ENCODE measurements at places on chromosomes 12 and 14. TPM values are rescaled to one million over a fixed set of nuclear protein-coding genes. Genes with fewer than 3 reads are reported as not detected.

The NEUROD4 gene
- total RNA-seq = not detected

The HPD gene
- not detected for total RNA-seq

The MON2 gene
- 59.2 TPM for total RNA-seq

The PEBP1 gene
- 155 TPM for total RNA-seq

The RERG gene
- 0.64 TPM for total RNA-seq

The TMEM229B gene
- total RNA-seq = 0.64 TPM

The CELA1 gene
- not detected for total RNA-seq

The AP1G2 gene
- 20.0 TPM for total RNA-seq

The PLEK2 gene
- 4.5 TPM for total RNA-seq

The ADAM21 gene
- 0.43 TPM for total RNA-seq

The CLEC6A gene
- total RNA-seq = not detected

The PRR13 gene
- total RNA-seq = 60.0 TPM

The KLRG1 gene
- 0.43 TPM for total RNA-seq

The ACOT4 gene
- total RNA-seq = 1.7 TPM

The TSHR gene
- not detected for total RNA-seq

The RND1 gene
- total RNA-seq = not detected

The TAS2R10 gene
- total RNA-seq = 0.86 TPM

The GALC gene
- total RNA-seq = 19.9 TPM

The GARIN6 gene
- not detected for total RNA-seq

The GPD1 gene
- total RNA-seq = under 0.01 TPM

The B4GALNT3 gene
- under 0.01 TPM for total RNA-seq

The NXPH4 gene
- total RNA-seq = 1.6 TPM

The PHLDA1 gene
- 68.3 TPM for total RNA-seq

The TAS2R42 gene
- total RNA-seq = not detected

The PRR4 gene
- 3.5 TPM for total RNA-seq

The GYS2 gene
- total RNA-seq = not detected

The PSEN1 gene
- total RNA-seq = 41.9 TPM

The SMIM41 gene
- total RNA-seq = 0.43 TPM

The COL2A1 gene
- total RNA-seq = under 0.01 TPM

The HOXC12 gene
- total RNA-seq = under 0.01 TPM

The MYH6 gene
- not detected for total RNA-seq

The SDR9C7 gene
- not detected for total RNA-seq

The NGB gene
- not detected for total RNA-seq

The SNRNP35 gene
- total RNA-seq = 14.8 TPM

The DTD2 gene
- total RNA-seq = 68.2 TPM

The SLC8A3 gene
- total RNA-seq = under 0.01 TPM

The CEP170B gene
- total RNA-seq = 19.4 TPM

The NEDD8 gene
- 114 TPM for total RNA-seq

Data from fibroblast of villous mesenchyme (primary cell).